ENCODE measurements at places on chromosomes 3 and 15. TPM values are rescaled to one million over a fixed set of nuclear protein-coding genes. Genes with fewer than 3 reads are reported as not detected.

Gene TMEM108
- not detected for total RNA-seq

Gene SPSB4
- under 0.01 TPM for total RNA-seq

Gene TRPM1
- under 0.01 TPM for total RNA-seq

Gene SKOR1
- under 0.01 TPM for total RNA-seq

Gene WDR93
- under 0.01 TPM for total RNA-seq

Gene ISLR
- 0.13 TPM for total RNA-seq

Gene FEZF2
- total RNA-seq = not detected

Gene ZNF80
- total RNA-seq = not detected

Gene LHFPL4
- under 0.01 TPM for total RNA-seq

Gene TLR9
- not detected for total RNA-seq

Gene LMAN1L
- not detected for total RNA-seq

Gene ADGRG7
- total RNA-seq = not detected

Gene NAALADL2
- 0.13 TPM for total RNA-seq

Gene CHRM5
- 0.13 TPM for total RNA-seq

Gene NEO1
- total RNA-seq = 5.3 TPM

Gene LAMB2
- total RNA-seq = 657 TPM

Gene CPN2
- not detected for total RNA-seq

Gene C15orf62
- total RNA-seq = 0.39 TPM

Gene C3orf70
- total RNA-seq = 3.5 TPM

Gene ACAD11
- total RNA-seq = 14.7 TPM

Gene HDC
- not detected for total RNA-seq

Gene RSRC1
- 23.0 TPM for total RNA-seq

Gene NUP210
- 2.3 TPM for total RNA-seq

Gene DAZL
- not detected for total RNA-seq

Gene AHSG
- under 0.01 TPM for total RNA-seq

Gene SLC12A1
- total RNA-seq = not detected

Gene IL17RC
- total RNA-seq = 16.9 TPM

Gene CTXND1
- not detected for total RNA-seq

Gene DYNLT2B
- 6.1 TPM for total RNA-seq

Gene SLC12A8
- total RNA-seq = 0.38 TPM

Gene DYNC1LI1
- total RNA-seq = 38.6 TPM

Gene PHC3
- total RNA-seq = 16.8 TPM

Gene RNU5B-1
- not detected for total RNA-seq

Gene DPPA2
- not detected for total RNA-seq

Gene PSMD6
- total RNA-seq = 99.6 TPM
